Right lung (tissue), 10 donors: ENCODE measurements at places on chromosomes 6 and 20.

- no peak for DNase-seq
Observed at GRCh38 chr6:16602035-16602434, 159.2 kb downstream of the ATXN1 start.

DNA sequence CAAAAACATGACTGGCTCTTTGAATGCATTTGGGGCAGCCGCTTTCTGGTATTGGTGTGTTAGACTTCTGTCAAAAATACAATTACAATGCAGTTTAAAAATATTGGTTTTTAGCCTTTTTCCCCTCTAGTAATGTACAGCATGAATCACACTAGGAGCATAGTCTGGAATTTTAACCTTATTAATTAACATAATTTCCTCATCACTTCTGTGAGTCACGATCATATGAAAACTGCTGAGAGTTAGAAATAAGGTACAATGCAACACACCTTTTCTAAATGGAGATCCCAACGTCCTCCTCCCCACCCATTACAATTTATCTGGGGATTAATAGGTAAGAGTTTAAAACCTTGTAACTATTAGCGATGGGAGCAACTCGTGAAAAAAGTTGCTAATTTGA is 297.1 kb upstream of the RIMS1 start:
- DNase-seq, result no peak

- no peak for DNase-seq
Observed at GRCh38 chr6:106287215-106287614, 38.3 kb downstream of the ATG5 start.

- DNase-seq, result no peak
Observed at GRCh38 chr6:167965592-167966539, 31.6 kb upstream of the KIF25 start.

- no peak for DNase-seq
Observed at GRCh38 chr6:24145690-24146131, 19.7 kb downstream of the NRSN1 start.

GRCh38 chr6:82906489-82906888 is 159.2 kb downstream of the UBE3D start:
- DNase-seq, result no peak

DNA sequence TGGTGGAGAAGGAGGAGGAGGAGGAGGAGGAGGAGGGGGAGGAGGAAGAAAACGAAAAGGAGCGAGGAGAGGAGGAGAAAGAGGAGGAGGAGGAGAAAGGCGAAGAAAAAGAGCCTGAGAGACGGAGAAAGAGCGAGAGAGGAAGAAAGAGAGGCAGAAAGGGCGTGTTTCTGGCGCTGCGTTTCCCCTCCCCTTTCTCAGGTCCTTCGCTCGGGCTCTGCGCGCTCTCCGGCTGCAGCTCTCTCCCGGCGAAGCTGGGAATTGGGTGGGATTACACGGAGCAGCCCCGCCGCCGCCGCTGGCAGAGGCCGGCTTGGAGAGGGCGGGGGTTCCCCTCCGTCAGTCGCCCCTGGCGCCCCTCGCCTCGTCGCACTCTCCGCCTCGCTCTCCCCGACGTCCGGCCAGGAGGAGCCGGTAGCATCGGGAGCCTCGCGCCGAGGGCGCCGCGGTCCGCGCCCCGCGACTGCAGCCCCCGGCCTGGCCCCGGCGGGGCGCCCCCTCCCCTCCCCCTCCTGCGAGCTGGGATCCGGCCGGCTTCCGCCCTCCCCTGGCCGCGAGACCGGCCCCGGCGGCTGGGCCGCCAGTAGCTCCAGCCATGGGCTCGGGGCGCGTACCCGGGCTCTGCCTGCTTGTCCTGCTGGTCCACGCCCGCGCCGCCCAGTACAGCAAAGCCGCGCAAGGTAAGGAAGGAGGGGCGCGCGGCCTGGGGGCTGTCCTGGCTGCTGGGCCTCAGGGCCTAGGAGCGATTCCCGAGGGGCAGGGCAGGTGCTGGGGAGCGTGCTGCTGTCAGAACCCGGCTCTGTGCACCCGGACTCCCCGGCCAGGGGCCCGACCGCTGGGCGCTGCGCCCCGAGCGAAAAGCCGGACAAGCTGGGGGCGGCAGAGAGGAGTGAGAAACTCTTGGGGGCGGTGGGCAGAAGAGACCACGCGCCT is at the start of gene SCUBE3:
Gene SCUBE3, plus strand, starts transcription at position 133 of the 933 bp plus-strand sequence. Its CDS starts 463 bp downstream, at position 596.
- DNase-seq, result peak; percentile 47

DNA sequence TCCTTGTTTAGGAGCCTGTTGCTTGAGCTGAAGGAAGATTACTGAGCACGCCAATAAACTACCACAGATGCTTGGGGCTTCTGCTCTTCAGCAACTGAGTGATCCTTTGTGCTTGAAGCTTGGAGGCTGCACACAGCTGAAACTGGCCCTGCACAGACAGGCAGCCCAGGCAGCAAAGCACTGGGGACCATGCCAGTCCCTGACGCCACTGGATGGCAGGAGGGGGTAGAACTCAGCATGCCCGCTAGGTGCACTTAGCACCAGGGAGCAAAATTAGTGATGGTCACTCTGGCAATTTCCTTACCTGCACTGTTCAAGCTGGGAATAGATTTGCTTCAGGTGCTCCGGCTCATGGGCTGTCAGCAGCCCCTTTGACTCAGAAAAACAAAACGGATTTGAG is 91.5 kb downstream of the FAM50B start:
- DNase-seq, result no peak

DNA sequence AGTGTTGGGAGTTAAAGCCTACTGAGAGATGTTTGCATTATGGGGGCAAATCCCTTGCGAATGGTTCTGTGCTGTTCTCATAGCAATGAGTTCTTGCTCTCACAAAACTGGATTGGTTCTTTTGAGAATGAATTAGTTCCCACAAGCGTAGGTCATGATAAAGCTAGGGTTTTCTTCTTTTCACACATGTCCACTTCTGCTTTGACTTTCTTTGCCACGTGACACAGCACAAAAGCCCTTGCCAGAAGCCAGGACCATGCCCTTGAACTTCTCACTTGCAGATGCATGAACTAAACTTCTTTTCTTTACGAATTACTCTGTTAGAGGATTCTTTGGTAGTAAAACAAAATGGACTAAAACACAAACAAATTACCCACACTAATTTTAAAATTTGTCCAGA is 922.8 kb downstream of the EPHA7 start:
- no peak for DNase-seq

DNA sequence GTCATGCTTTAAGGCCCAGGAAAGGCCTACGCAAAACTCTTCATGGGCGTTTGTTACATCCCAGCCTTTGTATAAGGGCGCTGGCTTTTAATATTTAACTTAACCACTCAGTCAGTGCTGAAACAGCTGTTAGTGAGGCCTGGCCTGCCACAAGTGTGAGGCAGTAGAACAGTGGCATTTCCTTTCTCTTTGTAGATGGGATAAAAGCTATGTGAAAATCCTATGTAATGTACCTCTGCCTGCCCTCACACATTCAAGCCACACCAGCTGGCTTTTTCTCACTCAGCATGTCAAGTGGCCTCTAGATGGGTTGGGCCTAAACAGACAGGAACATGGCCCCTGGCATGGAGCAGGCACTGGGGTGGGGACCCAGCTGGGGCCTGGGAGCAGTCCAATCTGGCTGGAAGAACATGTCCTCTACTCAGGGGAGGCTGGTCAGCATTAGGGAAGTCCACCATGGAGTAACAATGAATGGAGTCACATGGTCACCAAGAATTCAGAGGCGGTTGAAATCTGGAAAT is 20.7 kb downstream of the CGA start:
- DNase-seq, result peak; percentile 6

GRCh38 chr6:31681135-31681671 is 336 bp upstream of the LY6G5C start:
- no peak for DNase-seq

DNA sequence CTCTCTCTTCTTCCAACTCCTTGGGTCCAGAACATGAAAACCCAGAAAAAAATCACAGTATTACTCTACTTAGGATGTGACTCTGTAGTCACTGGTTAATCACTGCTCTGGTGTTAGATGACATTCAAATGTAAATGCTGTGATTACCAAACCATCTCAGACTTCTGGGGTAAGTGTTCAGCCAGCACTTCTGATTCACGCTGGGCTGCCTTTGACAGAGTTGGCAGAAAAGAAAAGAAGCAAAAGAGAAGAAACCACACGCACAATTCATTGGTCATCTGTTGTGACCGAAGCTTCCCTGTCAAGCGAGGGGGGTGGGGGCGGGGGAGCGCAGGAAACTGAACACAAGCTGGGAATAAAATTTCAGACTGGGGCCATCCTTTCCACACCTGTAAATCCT is 82.7 kb downstream of the PSMG4 start:
- no peak for DNase-seq

DNA sequence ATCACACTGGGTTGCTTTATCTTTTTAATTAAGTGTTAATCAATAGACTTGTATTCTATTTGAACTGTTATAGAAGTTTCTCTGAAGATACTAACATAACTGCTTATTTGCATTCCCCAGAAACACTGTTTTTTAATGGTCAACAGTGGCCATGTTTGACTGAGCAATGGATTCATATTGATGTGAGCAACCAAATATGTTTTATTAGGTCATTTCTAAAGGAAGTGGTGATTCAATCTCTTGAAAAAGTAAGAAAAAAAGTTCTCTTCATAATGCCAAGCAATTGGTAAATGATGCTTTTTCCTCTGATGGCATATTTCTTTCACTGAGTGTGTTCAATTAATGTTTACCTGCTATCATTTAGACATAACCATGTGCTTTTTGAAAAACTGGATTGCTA is 593.0 kb upstream of the CITED2 start:
- DNase-seq, result no peak

GRCh38 chr6:99409672-99410071 is 15.4 kb downstream of the PNISR start:
- no peak for DNase-seq

- DNase-seq, result no peak
Observed at GRCh38 chr20:11799281-11799684, 118.4 kb upstream of the BTBD3 start.

DNA sequence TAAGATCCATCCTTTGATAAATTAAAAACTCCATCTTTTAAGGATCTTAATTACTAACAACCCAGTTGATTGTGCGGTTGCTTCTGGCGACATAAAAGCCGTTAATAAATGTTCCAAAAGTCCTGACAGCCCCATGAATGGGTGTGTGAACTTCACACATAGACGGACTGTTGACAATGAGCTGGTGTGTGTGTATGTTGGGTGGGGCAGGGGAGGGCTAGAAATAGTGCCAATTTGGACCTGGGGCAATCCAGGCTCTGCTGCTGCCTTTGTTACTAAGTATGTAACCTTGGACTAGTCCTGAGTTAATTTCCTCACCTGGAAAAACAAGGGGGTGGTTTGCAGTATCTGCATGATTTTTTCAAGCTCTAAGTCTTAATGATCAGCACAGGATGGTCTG is 4.2 kb downstream of the MAS1 start:
- no peak for DNase-seq

DNA sequence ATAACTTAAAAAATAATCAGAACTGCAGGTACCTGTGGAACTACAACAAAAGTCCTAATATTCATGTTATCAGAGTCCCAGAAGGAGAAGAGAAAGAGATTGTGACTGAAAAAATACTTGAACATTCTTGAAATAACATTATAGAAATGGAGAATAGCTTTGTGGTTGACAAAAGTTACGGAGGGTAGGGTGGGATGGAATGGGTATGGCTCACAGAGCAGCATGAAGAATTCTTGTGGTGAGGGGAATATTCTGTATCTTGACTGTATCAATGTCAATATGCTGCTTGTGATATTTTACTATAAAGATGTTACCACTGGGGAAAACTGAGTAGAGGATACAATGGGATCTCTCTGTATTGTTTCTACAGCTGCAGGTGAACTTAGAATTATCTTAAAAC is 122.5 kb downstream of the DST start:
- DNase-seq, result no peak

- DNase-seq, result no peak
Observed at GRCh38 chr6:124797224-124797623, 165.0 kb upstream of the RNF217 start.
